GM03348 (cell line): ENCODE measurements at places on chromosomes 5 and 9.

GRCh38 chr9:95132366-95133324 is 184.9 kb downstream of the FANCC start:
- DNase-seq: no peak

DNA sequence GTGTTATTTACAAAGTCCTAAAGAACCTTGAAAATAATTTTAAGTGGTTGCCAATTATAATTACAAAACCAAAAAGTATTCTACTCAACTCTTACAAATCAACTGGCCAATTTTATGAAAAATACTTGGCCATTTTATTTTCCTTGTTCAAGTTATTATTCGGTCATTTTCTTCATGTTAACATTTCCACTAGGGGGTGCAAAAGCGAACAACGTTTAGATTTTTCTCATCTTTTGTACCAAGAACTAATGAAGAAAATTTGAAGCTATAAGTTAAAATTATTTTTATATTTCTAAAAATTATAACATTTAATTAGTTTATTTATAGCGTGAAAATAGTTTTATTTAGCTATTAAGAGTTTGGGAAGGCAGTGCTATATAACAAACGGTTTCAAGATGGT is 1453.3 kb downstream of the MAT2B start:
- DNase-seq: no peak

DNA sequence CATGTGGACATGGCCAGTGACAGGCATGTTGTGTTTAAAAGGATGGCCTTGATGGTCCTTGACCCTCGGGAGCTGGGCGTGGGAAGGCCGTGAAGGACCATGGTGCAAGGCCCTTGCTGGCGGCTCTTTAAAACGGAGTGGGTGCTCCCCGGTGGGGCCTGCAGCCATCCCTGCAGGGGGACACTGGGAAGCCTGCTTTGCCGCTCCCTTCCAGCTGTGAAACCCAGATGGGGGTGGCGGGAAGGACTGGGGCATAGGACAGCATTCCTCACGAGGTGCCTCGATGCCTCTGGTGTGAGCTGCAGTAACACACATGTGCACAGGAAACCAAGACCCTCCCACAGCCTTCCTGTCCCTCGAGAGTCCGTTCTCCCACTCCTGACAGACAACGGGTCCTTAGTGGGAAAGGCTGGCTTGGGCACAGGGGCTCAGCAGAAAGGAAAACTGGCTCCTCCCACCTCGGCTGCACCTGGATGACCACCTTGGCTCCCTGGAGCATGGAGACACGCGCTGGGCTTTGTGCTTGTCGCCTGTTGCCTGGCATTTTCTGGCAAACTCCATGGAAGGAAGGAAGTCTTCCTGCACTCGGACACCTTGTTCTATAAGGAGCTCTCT is 30.3 kb upstream of the IRX4 start:
- DNase-seq: no peak

- peak; percentile 80 for DNase-seq
These were observed 52.4 kb downstream of the SLC44A1 start for GRCh38 chr9:105296877-105297287.

GRCh38 chr5:160268121-160268520 is 38.8 kb downstream of the FABP6 start:
- DNase-seq: no peak

DNA sequence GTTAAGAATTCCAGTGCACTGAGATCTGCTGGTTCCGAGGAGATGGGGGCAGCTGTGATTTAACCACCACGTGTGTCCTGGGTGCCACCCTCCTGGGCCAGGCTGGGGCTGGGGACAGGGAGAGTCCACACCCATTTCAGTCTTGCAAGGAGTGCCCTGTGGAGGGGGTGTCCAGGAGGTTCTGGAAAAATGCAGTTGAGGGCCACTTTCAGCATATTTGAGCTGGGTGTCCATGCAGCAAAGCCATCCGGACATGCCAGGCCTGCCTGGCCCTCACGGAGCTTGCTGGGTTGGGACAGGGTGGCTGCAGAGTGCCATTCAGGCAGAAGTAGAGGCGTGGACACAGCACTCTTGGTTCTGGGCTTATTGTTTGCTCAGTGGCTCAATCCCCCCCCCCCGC is 68.1 kb downstream of the NEK6 start:
- DNase-seq: no peak

- DNase-seq: no peak
These were observed 53.0 kb downstream of the YIPF5 start for GRCh38 chr5:144117412-144117811.

DNA sequence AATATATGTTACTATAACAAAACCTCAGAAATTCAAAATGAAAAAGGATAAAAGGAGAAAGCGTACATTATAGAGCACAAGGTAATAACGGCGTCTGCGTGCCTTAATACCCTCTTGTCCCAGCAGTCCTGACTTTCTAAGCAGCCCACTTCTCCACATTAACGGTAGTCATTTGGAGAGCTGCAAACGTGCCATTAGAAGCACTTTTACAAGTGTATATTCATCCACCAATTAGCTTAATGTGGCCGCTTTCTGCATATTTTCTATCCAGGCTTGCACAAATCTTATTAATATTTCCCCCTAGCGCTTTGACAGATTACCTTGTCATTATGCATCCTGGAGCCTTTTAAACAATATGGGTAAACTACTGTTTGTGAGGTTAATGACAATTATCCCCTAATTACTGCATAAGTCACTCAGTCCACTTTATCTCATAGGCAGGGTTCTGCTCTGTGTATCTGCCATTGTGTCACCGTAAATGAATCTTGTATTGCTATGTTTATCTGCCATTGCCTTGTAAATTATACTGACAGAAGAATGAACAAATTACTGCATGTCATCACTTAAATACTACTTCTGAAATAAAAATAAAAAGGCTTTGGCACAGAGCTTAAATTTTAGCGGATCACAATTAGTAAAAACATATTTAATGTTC is 421.3 kb downstream of the BNC2 start:
- no peak for DNase-seq

DNA sequence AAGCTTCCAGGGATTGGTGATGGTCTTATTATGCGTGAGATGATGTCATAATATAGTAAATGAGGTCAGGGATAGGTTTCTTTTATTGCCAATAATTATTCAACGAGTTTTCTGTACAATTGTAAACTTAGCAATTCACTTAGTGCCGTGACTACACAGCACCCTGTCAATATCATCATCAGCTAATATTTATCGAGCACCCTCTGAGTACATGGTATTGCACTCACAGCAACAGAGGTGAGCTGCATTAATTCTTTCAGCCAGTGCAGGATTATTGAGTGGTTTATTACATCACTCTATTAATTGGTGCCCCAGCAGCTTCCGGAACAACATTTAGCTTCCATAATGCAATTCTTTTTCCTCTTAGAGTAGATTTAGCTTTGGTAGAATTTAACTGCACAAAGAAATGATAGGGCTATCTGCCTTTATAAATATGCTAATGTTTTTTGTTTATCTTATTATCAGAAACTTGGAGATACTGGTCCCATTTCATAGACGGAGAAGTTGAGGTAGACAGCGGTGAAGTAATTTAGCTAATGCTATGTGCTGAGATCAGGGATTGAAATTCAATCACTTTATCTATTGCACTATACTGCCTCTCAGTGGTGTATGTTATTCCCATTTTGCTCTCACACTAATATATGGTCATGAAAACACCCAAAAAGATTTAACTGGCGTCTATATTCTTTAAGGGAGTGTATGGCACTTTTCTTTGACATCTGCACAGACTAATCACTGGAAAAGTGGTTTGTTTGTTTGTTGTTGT is 726.1 kb upstream of the WWC1 start:
- peak; percentile 43 for DNase-seq

DNA sequence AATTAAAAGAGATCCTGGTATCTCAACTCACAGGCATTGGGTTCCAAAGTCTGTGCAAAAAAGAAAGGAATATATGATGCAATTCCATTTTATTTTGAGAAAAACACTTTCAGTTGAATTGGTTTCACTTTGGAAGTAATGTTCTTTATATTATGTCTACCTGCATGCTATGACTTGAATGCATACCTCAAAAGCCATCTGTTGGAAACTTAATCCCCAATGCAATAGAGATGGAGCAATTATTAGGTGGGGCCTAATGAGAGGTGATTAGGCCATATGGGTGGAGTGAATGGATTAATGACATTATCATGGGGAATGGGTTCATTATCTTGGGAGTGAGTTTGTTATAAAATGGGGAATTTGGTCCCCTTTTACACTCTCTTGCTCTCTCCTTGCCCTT is 293.3 kb downstream of the CSNK1G3 start:
- no peak for DNase-seq

GRCh38 chr9:99287641-99288040 is 65.6 kb downstream of the SEC61B start:
- DNase-seq: no peak

- no peak for DNase-seq
These were observed 487.9 kb upstream of the DAP start for GRCh38 chr5:11248966-11249365.

- DNase-seq: no peak
These were observed 53.8 kb downstream of the SH3RF2 start for GRCh38 chr5:145990170-145990569.

DNA sequence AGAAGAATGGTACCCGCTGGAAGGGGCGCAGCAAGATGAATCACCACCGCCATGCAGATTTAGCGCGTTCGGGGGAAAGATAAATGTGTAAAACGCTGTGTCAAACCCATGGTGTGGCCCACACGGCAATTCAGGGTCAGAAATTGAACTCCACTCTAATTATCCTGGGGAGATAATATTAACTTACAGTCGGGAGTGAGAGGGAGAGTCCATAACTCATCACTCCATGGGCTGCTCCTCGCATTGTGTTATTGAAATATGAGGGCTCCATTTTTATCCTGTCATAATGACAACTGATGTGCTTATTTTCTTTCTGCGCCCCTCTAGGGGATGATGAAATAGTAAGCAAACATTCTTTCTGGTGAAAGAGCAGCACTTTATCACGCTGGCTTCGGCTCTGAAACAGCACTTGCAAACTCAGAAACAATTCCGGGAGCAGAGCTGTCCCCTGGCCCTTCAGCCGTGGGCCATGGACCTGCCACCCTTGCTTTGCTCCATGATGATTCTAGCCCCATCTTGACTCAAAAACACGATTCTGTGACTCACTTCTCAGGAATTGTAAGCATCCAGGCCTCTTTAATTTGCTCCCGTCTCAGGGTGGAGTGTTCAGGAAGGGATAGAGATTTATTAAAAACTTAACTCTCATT is 431.6 kb downstream of the IRX1 start:
- no peak for DNase-seq

DNA sequence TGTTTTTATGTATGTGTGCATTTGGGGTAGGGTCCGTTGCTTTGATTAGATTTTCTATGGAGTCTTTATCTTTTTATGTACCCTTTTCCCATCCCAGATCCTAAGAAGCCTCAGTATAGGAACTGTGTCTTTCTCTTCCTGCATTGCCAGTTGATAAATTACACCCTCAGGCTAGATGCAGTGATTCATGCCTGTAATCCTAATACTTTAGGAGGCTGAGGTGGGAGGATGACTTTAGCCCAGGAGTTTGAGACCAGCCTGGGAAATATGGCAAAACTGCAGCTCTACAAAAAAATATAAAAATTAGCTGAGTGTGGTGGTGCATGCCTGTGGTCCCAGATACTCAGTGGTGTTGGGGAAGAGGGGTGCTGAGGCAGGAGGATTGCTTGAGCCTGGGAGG is 40.2 kb downstream of the NLN start:
- no peak for DNase-seq

DNA sequence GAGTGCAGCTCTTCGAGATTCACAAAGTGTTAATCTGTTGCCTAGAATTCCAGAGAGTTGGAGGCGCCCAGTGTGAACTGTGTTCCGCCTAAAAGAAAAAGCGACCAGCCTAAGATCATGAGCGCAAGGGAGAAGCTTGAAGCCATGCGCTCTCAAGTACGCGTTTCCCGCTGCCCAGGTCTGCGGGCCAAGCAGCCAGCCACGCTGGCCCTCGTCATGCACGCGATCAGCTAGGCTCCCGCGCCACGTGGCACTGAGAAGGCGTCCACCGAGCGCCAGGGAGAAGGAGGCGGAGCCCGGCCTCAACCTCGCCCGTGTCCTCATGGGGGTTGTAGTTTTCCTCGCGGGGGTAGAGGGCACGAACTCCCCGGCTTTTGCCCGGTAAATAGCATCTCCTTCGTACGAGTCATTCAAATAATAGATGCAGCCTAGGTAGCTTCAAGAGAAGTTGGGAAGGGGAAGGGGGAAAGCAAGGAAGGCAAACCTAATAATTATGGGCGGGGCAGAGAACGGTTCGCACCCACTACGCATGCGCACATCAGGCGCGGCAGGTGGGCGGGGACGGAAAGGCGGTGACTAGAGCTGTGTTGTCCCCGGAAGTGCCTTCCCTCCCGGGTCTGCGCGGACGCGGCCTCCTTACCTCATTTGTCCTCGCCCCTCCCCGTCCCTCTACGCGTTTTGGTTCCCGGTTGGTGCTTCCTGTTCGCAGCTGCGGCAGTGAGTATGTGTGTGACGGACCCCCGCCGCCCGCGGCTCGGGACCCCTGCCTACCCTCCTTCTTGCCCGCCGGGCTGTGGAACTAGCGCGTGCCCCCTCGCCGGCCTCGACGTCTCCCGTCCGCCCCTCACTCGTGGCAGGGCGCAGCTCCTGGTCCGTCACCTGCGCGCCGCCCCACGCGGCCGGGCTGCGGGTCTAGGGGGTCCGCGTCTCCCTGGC is at the start of gene ZCCHC7:
ZCCHC7 (plus strand) TSS at position 668 of the 936 bp plus-strand sequence.
- peak; percentile 99 for DNase-seq

- DNase-seq: peak; percentile 55
These were observed 14.0 kb upstream of the TCF7 start for GRCh38 chr5:134100283-134101091.

GRCh38 chr5:25190521-25191000 is 545.8 kb upstream of the CDH10 start:
- DNase-seq: no peak

GRCh38 chr5:110968246-110969005 is 103.1 kb upstream of the TSLP start:
- DNase-seq: no peak

- DNase-seq: no peak
These were observed 16.5 kb downstream of the LARS1 start for GRCh38 chr5:146165903-146166302.

DNA sequence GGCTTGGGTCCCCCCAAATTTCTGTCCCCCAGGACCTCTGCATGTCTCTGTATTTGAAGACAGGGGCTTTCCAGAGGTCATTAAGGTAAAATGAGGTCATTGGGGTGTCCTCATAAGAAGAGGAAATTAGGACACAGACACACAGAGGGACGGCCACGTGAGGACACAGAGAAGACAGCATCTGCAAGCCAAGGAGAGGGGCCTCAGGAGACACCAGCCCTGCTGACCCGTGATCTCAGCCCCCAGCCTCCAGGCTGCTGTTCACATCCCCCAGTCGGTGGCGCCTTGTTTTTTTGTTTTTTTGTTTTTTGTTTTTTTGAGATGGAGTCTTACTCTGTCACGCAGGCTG is 1.2 kb upstream of the CCDC183 start:
- no peak for DNase-seq
